Epithelial cell of proximal tubule (primary cell): ENCODE measurements at places on chromosomes 2 and 18. TPM values are rescaled to one million over a fixed set of nuclear protein-coding genes. Genes with fewer than 3 reads are reported as not detected.

DNA sequence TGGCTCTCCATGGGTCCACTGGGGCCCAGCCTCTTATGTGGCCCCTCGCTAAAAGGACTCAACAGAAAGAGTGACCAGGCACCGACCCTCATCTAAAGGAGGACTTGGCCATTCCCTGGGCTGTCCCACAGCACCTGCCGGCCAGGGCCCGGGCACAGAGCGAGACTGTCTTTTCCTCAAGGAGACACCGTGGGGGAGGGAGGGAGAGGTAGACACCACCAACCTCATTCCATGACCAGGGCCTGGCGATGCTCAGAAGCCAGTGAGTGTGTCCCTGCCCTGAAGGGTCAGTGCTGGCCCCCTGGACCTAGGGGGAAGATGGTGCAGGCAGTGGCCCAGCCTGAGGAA is 39.8 kb upstream of the ALPP start:
- no peak for DNase-seq

DNA sequence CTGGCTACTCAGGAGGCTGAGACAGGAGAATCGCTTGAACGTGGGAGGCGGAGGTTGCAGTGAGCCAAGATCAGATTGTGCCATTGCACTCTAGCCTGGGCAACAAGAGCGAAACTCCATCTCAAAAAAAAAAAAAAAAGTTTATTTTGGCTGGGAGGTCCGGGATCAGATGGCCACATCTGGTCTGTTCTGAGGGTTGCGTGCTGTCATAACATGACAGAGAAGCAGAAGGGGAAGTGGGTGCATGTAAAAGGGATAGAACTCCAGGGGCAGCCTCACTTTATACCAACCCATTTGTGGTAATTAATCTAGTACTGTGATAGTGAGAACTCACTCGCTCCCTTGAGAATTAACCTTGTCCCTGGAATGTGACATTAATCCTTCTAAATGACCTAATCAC is 101.2 kb downstream of the PTPN4 start:
- DNase-seq = no peak

DNA sequence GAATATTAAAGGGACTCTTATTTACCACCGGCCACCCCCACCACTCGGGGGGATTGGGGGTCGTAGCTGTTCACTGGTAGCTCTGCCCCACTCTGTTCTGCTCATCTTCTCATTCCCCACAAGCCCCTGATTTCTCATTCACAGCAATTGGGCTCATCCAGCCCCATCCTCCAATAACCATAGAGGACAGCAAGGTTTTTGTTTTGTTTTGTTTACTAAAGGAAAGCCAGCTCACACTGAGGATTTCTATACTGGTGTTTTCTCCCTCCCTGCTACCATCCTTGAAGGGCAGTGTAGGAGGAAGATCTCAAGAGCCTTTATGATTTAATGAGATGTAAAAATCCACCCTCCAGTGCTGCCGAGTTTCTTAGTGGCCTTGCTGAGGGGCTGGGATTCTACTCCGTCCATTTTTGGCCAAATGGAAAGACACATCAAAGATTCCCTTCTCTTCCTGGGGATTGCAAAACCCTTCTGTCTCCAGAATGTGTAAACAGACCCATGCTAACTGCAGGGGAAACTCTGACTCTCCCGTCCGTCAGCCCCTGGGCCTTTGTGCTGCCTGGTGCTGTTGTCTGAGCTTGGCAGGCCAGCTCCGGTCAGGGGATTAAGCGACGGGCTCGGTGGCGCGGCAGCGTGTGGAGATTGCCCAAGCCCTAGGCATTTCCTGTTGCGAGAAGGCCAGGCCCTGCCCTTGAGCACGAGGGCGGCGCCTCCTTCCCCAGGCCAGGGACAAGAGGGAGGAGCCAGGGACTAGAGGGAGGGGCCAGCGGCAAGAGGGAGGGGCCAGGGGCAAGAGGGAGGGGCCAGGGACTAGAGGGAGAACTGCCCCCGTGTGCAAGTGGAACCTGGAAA is 165.0 kb downstream of the ANTXR1 start:
- DNase-seq = no peak

GRCh38 chr18:54416436-54416835 is 58.7 kb downstream of the C18orf54 start:
- DNase-seq = peak; percentile 52

DNA sequence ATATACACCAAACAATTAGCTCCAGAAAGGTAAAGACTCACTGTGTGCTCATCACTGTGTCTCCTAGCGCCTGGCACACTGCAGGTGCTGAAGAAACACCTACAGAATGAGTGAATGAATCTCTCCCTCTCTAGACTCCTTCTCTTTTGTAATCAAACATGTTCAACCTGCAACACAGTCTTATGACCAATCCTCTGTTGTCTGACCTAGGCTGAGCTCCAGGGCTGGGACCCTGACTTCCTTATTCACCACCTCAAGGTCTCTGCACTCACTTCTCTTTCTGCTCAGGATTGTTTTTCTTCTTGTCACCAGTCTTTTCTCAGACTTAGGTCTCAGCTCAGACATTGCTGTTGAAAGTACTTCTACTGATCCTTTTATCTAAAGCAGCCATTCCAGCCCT is 9.8 kb downstream of the CKAP2L start:
- no peak for DNase-seq

GRCh38 chr18:13872373-13872772 is 43.0 kb downstream of the MC2R start:
- DNase-seq = no peak

DNA sequence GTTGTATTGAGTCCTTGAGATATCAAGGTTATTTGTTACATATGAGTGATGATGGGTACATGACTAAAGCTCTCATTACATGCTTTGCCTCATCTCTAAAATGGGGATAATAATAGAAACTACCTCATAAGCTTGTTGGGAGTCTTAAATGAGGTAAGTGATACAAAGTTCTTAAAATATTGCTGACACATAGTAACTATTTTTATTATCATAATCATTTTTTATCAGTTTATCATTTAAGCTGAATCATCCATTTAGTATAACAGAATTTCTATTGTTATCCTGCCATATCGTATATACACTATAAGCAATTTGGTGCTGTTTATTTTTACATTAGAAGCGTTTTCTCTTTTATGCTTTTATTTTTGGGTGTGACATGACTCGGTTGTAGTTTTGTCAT is 871.1 kb downstream of the LRP1B start:
- DNase-seq = no peak

- no peak for DNase-seq
Observed at GRCh38 chr2:208049441-208049840, 24.1 kb upstream of the PLEKHM3 start.

DNA sequence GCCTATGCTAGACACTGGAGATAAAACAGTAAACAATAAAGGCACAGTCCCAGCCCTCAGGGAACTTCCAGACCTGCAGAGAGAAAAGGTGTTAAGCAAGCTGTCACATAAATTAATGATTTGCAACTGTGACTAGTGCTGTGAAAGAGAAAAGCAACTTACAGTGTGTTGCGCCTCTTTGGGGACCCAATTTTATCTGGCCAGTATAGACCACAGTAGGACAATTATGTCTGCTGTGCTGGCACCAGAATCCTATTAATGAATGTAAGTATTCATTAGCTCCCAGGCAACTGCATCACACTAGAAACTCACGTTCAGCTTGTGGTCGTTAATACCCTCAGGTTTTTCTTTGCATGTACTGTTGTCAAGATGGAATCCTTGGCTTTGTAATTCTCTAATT is 55.3 kb upstream of the CHST9 start:
- DNase-seq = no peak

- no peak for DNase-seq
Observed at GRCh38 chr2:137316075-137316474, 550.7 kb downstream of the THSD7B start.

DNA sequence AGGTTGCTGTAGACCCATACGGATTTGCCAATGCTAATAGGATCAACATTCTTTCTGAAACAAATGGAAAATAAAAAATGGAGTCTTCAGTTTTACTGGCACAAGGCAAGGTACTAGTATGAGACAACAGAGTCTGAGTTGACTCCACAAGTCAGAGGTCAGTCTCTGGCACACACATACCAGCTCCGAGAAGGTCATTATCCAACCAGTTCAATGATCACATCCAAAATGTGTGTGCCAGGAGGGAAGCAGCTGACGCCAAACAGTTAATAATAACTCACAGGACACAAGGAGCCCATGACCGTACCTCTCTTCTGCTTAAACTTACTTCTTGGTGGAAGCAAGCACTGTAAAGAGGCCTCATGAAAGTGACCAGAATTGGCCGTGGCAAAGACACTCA is 528.6 kb downstream of the ZNF516 start:
- no peak for DNase-seq

- no peak for DNase-seq
Observed at GRCh38 chr2:203534621-203535077, 452 bp downstream of the RAPH1 start.

DNA sequence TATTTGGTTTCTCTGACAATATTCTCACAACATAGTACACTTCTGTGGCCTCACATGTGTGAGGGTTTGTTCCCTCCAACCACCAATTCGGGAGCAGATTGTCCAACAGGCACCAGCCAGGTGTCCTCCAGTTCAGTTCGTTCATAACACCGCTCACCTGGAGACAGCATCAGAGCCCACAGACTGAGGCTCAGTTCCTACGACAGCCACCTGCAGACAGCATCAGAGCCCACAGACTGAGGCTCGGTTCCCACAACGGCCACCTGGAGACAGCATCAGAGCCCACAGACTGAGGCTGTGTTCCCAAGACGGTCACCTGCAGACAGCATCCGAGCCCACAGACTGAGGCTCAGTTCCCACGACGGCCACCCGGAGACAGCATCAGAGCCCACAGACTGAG is 58.2 kb upstream of the SNTG2 start:
- no peak for DNase-seq

GRCh38 chr2:16481351-16481750 is 184.3 kb downstream of the CYRIA start:
- no peak for DNase-seq

DNA sequence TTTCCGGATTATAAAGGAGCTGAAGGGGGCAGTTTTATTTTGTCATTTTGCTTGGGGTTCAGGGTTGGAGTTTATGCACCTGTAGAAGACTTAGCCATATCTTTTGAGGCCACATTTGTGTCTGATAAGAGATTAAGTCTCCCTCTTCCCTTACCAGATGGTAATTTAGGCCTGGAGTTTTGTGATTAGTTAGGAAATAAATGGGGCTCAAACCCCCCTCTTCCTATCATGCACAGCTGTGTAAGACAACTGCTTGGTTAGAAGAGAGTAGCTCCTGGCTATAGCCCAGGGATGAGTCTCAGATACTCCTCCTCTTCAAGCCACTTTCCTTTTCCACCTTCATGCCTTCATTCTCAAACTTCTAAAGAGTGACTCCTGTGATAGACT is 802 bp upstream of the SAP130 start:
- DNase-seq = no peak

The CYS1 gene
- total RNA-seq = 5.9 and 20.8 TPM in 2 replicates

The HOXD1 gene
- total RNA-seq = 9.3 and 10.2 TPM in 2 replicates

The DOCK10 gene
- total RNA-seq = 2.1 and 2.5 TPM in 2 replicates
